ENCODE measurements at places on chromosomes 5 and 9.
A peak's percentile ranks its signal among the peaks of the same experiment; 100 is the strongest.

DNA sequence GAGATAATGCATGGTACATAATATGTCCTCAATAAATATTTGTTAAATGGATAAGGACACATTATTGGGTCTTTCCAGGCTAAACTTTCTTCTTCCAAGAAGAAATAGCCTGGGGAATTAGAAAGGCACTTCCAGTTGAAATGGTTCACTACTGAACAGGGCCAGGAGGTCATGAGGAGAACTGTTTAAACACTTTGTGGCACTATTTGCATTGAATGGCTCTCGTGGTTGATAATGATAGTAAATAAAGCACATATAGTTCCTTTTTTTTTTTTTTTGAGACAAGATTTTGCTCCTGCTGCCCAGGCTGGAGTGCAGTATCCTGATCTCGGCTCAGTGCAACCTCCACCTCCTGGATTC lies 19.9 kb upstream of the CAST start:
- no peak for DNase-seq

GRCh38 chr5:10699987-10700386 lies 61.0 kb downstream of the DAP start:
- no peak for DNase-seq

DNA sequence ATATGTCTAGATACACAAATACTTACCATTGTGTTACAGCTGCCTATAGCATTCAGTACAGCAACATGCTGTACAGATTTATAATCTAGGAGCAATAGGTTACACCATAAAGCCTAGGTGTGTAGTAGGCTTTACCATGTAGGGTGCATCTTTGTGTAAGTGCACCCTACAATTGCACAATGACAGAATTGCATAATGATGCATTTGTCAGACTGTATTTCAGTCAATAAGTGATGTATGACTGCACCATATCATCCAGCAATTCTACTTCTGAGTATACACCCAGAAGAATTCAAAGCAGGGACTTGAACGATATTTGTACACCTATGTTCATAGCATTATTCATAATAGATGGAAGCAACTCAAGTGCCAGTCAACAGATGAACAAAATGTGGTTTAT lies 100.4 kb upstream of the SLC44A1 start:
- no peak for DNase-seq

DNA sequence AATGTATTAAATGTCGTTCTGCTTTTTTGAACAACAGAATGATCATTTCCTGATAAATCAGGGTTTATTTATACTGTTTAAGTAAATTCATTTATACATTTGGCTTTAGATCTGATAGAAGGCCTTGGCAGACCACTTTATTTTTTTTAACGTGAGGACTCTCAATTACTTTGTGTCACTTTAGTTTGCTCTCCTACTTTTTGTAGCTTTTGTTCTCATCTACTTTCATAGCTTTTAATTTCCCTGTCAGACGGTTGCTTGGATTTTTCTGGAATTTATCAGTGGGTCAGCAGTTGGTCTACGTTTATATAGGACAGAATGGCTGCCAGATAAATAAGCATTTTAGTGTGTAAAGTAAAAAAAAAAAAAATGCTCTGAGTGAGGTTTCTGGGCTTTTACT lies 902.3 kb upstream of the DMAC1 start:
- no peak for DNase-seq

DNA sequence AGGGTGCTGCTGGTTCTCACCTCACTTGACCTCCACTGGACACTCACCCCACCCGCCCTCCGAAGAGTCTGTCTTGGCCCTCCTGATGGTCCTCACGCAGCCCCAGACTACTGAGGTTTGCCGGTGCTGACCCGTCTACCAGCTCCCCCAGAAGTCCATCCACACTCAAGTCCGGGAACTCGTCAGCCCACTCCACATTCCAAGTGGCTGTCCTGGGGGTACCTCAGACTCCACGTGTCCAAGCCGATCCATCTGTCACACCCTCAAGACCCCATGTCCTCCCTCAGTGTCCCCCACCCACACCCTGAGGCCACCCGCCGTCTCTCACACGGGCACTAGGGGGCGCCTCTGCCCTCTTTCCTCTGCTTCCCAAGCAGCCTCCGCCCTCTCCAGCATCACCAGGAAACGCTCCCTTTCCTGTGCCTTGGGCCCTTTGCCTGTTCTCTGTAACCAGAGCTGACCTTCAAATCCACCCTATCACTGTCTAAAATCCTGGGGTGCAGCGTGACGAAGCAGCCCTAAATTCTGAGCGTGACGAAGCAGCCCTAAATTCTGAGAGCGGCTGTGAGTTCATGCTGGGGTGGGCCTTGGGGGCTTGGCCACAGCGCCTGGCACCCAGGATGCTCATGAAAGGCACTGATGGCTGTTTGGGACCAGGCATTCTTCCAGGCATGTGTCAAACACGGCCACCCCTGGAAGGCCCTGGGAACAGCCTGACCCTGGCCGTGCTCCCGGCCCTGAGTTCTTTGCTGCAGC lies 95.7 kb downstream of the KCNT1 start:
- DNase-seq = peak; percentile 47

- DNase-seq = no peak
Observed at GRCh38 chr9:112049811-112050516, 125.1 kb downstream of the SUSD1 start.

DNA sequence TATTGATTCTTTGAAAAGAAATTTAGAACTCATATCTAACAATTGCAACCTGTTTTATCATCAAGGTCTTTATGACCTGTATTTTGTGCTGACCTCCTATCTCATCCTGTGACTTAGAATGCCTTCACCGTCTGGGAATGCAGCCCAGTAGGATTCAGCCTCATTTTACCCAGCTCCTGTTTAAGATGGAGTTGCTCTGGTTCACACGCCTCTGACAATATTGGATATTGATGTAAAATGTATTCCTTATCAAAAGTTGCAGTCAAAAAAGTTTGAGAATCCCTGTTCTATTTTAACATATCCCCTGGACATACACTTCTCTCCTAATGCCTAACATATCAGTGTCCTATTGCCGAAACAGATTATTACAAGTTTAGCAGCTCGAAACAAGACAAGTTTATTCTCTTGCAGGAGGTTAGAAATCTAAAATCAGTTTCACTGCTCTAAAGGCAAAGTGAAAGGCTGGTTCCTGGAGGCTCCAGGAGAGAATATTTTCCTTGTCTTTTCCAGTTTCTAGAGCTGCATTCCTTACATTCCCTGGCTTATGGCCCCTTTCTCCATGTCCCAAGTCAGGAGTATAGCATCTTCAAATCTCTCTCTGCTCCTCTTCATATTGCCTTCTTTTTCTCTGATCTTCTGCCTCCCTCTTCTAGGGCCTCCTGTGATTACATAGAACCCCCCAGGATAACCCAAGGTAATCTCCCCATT lies 31.5 kb upstream of the LVRN start:
- no peak for DNase-seq

DNA sequence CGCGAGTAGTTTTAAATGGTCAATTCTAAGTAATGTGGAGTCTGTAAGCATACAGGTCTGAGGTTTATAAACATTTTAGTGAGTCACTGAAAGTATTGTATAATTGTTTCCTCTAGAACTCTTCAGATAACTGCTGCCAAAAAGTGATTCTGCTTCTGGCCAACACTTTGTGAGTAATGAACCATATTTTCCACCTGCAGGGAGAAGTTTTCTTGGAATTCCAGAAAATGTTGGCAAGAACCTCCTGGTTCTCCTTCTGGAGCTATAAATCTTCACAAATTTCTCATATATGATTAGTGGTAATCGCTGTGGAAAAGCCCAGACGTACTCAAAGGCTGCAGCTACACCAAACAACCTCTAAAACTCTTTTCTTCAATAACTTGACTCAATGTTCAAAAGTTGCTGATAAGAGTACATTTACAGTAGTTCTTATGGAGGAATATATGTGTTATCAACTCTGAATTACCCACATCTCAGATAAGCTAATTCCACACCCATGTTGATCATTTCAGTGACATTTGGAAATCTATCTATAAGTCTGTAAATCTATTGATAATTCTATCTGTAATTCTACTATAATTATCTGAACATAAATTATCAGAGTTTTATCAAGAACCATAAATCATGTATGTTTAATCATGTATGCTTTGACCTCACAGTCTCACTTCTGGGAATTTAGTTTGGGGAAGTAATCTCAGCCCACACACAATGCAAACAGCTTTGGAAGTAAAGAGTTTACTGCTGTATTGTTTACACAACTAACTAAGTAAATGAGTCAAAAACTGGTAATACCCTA lies 74.1 kb downstream of the FNBP1 start:
- no peak for DNase-seq

GRCh38 chr9:94603259-94604160 lies 9.9 kb upstream of the FBP2 start:
- DNase-seq = peak; percentile 56

GRCh38 chr9:91426123-91426745 lies 2.6 kb upstream of the NFIL3 start:
- DNase-seq = no peak

DNA sequence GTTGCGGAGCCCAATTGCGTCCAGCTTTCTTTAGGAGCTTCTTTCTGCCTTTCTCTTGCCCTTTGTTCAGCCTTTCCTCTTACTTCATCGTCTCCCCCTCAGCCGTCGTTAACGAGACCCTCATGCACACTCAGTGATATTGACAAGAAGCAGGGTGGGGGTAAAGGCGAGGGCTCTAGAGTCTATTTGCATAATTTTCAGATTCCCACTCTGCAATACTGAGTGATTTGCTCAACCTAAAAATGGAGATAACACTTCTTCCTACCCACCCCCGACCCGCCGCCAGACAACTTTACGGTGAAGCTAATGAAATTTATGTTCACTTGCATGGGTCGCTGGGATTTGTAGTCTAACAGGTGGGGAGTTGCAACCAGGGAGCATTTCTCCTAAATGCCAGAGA lies 1.3 kb upstream of the TBC1D2 start:
- DNase-seq = peak; percentile 65

DNA sequence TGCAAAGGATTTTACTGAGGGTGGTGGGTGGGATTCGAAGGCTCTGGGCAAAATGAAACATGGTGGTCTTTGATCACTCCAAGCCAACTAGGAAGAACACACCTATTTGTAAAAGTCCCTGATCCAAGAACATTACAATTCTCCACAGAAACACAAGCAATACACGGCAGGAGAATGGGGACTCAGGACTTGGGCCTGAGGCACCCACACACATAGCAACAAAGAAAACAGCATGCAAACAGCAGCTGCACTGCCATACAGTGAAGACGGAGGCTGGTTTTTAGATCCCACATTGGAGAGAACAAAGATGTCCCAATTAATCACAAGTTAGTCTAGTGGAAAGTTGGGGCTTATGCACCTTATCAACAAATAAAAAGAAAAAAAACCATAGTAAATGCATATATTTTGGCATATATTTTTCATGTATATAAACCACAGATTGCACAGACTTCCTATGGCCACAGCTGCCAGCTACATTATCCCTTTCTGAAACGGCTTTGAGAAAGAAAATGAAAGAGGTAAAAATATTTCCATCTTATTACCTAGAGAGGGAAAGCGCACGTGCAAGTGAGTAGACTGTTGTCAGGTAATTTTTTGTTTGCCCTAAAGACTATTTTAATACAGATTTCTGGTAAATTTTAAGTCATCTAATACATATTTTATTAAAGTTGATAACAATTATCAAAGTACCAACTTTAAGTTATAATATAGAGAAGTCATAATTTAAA lies 410.9 kb downstream of the BNC2 start:
- DNase-seq = no peak

- DNase-seq = peak; percentile 65
Observed at GRCh38 chr9:14573319-14573718, 119.9 kb downstream of the ZDHHC21 start.

GRCh38 chr9:2729003-2729402 lies 11.7 kb downstream of the KCNV2 start:
- DNase-seq = no peak

- no peak for DNase-seq
Observed at GRCh38 chr9:118003240-118003639, 299.0 kb downstream of the TLR4 start.

- DNase-seq = peak; percentile 59
Observed at GRCh38 chr9:135281151-135281550, 193.7 kb downstream of the OLFM1 start.

DNA sequence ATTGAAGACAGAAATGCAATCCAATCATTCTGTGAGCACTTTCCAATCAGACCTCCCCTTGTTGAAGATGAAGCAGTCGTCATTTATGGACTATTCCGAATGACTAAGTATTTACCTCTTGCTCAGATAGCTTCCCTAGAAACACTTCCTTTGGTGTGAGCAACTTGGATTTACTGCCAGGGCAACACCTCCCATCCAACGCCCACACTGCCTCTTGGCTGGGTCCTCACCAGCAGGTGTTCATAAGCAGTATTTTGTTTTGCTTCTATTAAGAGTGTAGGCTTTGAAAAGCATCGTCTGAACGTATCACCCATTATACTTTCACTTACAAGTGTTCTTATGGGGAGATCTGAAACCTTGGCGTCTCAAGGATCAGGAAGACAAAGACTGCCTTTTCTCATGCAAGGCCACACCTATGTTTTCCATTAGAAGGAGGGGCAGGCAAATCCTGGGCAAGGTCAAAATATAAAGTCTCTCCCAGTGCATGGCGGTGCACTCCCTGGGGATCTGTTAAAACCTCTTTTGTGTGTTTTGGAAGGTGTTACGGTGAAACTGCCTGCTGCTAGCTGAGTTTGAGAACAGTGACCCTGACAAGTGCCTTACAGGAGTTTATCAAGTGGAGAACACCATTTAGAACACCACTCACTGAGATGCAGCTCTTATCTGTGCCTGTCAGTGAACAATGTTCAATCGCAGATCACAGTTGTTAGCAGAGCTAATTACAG lies 10.6 kb upstream of the MARCHF3 start:
- no peak for DNase-seq

DNA sequence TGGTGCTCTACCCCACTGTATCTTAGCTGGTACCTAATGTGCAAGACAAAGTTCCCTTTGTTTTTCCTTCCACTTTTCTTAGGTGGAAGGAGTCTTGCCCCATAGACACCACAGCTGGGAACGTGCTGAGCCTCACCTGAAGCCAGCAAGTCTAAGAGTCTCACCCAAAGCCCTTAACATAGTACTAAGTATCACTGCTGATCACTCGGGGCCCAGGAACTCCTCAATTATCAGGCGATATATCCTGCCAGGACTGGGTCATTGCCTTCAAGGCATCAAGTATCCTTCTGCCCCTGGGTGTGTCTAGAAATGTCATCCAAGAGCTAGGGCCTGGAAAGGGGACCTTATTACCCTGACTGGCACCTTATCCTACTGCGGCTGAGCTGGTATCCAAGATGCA lies 123.9 kb downstream of the PTPRD start:
- DNase-seq = no peak

DNA sequence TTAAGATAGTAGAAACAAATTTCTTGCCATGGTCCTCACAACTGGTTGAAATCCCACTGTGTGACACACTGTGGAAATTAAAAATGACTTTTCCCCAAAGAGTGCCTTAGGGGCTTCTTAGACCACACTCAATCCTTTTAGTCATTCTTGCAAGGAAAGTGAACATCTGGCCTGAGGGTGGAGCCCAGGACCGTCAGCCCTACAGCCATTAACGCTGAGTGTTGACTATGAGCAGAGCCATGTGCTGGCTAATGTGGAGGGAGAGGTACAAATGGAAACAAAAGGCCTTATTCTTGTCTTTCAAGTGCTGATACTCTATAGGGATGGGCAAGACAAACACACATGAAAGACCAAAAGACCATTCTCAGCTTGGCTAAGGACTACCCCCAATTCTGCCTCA lies 456.5 kb downstream of the ZSWIM6 start:
- DNase-seq = no peak
